ENCODE measurements at places on chromosomes 1 and 21. TPM values are rescaled to one million over a fixed set of nuclear protein-coding genes. Genes with fewer than 3 reads are reported as not detected.

The CRYBG2 gene
- 10.5 TPM for total RNA-seq

GRCh38 chr1:29090937-29091618 is 32.6 kb downstream of the TMEM200B start:
- no peaks in the 10 kb centered on the region for H3K27me3 ChIP-seq
- no peak overlapping the region for H3K4me3 ChIP-seq
- DNase-seq: no peak

GRCh38 chr1:201025571-201026002 is 2.1 kb upstream of the KIF21B start:
- H3K36me3 ChIP-seq: no peaks in the 10 kb centered on the region
- H3K27ac ChIP-seq: no peak overlapping the region
- peaks cover 27% of the 10 kb centered on the region for H3K4me1 ChIP-seq
- H3K27me3 ChIP-seq: no peaks in the 10 kb centered on the region
- no peak for DNase-seq
- no peak overlapping the region for H3K4me3 ChIP-seq

The PALMD gene
- 0.12 TPM for total RNA-seq

Measured in HCT116 (cell line).